ENCODE measurements at places on chromosomes 13 and 19.

DNA sequence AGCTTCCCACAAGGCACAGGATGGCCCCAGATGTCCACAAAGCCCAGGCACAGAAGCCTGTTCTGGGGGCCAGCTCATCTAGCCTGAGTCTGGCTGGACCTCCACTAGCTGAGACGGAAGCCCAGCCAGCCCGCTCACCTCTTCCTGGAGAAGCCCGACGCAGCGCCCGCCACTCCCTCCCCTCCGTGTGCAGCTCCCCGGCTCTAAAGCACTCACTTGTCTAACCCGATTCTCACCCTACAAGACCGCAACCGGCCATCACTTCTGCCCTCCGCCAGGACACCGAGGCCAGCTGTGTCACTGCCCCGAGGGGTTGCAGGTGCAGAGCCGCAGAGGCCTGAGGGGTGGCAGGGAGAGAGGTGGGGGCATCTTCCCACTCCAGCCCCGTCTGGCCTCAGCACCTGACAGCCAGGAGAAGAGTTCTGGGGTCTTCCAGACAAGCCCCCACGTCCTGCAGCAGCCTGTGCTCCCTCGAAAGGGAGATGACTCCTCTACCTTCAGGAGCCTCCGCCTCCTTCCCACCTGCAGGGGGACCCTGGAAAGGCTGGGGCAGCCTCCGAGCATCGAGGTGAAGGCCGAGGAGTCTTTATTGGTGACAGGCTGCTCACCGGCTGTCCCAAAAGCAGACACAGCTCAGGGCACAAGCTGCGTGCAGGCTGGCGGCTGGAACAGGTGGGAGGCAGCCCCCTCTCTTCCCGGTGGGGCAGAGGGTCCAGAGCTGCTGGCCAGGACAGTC, 5.9 kb upstream of the DIRAS1 start:
- no peak for DNase-seq

DNA sequence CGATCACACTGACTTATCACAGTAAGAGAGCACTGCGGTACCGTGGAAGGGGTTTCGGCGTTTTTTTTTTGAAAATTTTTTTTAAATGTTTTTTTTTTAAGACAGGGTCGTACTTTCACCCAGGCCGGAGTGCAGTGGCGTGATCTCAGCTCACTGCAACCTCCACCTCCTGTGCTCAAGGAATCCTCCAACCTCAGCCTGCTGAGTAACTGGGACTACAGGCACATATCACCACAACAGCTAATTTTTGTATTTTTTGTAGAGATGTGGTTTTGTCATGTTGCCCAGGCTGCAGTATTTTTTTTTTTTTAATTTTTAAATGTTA, 19.0 kb downstream of the LTBP4 start:
- DNase-seq, result no peak

DNA sequence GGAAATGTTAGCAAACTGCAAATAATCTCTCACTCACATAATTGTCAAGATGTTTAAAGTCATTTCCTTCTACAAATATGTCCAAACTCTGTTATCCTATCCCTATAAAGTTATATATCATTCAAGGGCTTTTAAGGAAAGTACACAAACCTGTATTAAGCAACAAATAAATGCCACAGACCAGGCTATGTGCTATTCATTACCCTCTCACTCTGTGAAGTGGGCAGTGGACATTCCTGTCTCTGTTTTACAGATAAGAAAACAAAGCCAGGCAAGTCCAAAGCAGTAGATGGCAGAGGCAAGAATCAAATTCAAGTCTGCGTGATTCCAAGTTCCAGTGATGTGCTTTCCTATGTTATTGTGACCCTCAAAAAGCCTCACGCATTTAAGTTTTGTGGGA, 140.6 kb downstream of the LHFPL6 start:
- no peak for DNase-seq

DNA sequence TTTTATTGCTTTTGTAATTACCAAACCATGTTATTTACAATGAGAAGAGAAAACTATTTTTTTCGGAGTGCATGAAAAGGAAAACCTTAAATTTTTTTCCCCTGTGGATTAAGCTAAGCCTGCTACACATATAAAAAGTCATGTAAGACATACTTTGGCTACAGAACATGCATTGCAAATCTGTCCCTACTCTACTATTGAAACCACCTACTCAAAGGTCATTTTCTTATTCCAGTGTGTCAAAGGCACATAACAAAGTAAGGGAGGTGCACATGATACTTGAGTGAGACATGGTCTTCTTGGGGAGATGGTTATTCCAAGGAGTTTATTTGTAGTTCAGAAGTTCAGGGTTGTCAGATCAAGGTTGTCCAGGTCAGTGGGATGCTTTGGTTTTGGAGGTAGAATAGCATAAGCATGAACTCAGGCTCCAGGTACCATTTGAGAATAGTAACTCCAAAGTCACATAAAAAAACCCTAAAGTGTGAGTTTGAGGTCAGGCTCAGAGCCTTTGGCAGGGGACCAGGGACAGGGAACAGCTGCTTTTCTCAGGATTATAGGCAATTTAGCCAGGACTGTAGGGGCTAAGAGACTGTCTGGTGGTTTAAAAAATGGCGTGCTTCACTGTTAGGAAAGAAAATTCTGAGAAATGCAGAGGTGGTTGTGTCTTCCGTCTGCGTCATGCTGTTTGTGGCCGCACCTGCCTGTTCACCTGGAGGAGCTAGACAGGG, 15.4 kb downstream of the FARP1 start:
- no peak for DNase-seq

DNA sequence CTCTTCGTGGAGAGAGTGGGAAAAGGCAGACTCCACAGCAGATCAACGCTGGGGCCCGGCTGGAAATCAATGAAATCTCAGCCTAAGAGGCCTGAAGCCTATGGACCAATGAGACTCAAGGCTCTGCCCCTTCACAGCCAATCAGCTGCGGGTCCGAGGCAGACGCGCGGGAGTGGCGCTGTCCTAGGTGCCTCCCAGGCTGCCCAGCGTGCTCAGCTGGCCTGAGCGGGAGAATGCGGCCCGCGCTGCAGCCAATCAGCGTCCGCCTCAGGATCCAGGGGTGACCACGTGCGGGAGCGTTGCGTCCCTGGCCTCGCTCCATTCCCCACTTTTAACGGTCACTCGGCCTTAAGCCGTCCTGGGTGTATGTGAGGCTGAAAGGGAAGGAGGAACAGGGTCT, at the start of gene ZBTB32:
Gene ZBTB32, plus strand, starts transcription at position 341 of the 400 bp plus-strand sequence. CDS start 10,069 bp downstream, outside the sequence.
- DNase-seq, result no peak

DNA sequence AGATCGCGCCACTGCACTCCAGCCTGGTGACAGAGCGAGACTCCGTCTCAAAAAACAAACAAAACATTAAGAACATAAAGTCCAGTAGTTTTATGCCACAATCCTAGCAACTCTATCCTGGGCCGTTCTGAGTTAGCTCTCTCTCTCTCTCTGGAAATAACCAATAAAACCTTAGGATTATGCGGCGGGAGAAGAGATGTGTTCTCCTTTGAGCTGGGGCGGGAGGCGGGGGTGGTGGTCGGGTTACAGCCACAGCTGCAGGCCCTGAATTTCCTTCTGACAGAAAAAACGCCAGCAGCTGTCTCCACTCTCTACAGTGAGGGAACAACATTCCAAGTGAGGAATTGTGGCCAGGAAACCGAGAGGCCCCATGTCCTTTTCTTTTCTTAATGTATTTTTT, 9.1 kb upstream of the PNMA8A start:
- no peak for DNase-seq

- DNase-seq, result no peak
Observed at GRCh38 chr13:78402708-78403400, 200.5 kb downstream of the POU4F1 start.

DNA sequence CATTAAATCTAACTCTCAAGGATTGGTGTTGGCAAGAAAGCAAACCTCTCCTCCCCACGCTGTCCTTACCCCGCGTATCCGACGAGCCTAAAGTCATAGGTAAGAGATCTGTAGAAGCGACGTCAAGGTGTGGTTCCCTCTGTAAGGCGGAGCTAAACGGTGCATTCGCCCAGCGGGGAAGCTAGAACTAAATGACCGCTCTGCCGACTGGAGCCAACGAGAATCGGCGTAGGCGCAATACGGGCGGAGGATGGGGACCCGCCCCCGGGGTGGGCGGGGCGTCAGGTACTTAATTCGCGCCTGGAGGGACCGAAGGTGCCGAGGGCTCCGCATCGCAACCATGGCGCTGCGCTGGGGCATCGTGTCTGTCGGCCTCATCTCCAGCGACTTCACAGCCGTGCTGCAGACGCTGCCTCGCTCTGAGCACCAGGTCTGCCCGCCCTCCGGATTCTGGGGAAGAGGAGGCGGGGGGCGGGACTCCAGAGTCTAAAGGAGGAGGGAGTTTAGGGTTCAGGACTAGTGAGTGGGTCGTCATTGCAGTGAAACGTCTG, at the start of gene DHDH:
Gene DHDH, plus strand, starts transcription at position 318 of the 551 bp plus-strand sequence. Its CDS starts 23 bp downstream, at position 341.
- peak; percentile 75 for DNase-seq

GRCh38 chr19:15252398-15253018, 20.3 kb upstream of the EPHX3 start:
- no peak for DNase-seq

- DNase-seq, result peak; percentile 0
Observed at GRCh38 chr13:19345158-19345557, 163.5 kb upstream of the TUBA3C start.

DNA sequence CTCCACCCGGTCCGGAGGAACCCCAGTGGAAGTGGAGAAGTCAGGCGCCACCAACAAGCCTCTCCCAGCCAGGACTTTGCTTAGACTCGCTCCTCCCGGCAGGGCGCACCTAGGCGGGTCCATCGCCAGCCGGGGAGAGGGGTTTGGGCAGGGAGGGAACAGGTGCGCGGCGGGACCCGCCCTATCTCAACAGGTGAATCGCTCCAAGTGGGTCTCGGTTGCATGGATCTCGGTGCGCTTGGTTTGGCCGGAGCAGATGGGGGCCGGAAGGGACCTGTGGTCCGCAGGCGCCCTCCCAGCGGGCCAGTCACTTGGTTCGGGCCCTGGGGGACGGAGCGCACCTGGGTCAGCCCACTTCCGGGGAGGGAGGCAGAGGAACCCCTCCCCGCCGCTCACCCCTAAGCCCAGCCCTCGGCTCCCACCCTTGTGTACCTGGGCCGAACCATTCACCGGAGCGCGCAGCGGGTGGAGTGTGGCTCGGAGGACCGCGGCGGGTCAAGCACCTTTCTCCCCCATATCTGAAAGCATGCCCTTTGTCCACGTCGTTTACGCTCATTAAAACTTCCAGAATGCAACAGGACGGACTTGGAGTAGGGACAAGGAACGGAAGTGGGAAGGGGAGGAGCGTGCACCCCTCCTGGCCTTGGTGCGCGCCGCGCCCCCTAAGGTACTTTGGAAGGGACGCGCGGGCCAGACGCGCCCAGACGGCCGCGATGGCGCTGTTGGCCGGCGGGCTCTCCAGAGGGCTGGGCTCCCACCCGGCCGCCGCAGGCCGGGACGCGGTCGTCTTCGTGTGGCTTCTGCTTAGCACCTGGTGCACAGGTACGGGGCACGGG, at the start of gene LSR:
Gene LSR, plus strand, starts transcription at position 693 of the 836 bp plus-strand sequence. Its CDS starts 21 bp downstream, at position 714.
- DNase-seq, result peak; percentile 95

DNA sequence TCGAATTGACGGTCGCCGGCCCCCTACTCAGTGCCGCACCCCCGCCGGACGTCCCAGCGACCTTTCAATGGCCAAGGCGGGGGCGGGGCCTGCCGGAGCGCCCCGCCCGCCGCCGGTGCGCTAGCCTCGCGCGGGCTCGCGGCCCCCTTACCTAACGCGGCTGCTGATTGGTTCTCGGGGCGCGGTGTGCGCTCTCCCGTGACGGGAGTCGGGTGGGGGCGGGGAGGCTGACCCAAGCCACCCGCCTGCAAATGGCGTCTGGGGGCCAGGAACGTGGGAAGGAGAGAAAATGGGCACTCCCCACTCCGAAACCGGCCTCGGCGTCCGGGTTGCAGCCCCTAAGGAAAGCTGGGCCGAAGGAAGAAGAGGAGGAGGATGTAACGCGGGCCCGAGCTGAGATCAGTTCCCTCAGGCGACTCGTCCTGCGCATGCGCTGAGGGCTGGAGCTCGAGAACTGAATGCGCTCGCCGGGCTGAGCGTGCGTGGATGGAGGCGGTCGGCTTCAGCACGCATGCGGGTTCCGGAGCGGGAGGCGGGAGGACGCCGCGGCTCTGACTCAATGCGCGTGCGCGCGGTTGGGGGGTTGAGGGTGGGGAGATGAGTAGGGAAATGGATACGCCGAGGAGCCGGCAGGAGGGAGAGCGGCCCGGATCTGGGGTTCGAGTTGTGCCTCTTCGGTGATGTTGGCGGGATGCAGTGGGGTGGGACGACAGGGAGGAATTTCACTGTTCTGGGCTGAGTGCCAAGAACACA, at the start of gene SMG9:
Gene SMG9, minus strand, starts transcription at position 460 of the 753 bp plus-strand sequence. CDS start 4,221 bp downstream, outside the sequence.
- peak; percentile 98 for DNase-seq

GRCh38 chr19:31214086-31214485, 135.2 kb downstream of the TSHZ3 start:
- no peak for DNase-seq

DNA sequence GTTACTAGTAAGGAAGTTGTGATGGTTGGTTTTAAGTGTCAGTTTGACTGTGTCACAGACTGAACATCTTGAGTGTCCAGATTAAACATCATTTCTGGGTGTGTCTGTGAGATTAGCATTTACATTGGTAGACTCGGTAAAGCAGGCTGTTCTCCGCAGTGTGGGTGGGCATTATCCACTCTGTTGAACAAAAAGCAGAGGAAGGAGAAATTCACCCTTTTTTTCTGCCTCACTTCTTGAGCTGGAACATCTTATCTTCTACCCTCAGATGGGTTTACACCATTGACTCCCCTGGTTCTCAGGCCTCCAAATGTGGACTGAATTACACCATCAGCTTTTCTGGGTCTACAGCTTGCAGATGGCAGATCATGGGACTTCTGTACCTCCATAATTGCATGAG, 63.7 kb upstream of the ZDHHC20 start:
- DNase-seq, result no peak

DNA sequence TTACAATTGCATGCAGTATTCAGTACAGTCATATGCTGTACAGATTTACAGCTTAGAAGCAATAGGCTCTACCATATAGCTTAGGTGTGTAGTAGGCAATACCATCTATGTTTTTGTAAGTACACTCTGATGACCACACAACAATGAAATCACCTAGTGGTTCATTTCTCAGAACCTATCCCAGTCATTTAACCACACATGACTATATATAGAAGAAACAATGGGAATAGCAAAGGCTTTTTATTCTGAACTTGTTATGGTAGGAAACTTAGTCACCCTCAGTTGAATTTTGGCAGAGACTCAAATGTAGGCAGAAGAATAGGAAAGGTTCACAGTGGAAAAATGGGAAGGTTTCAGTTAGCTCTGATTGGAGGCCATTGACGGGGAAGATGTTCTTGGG, 1075.1 kb upstream of the MIR17HG start:
- DNase-seq, result no peak

DNA sequence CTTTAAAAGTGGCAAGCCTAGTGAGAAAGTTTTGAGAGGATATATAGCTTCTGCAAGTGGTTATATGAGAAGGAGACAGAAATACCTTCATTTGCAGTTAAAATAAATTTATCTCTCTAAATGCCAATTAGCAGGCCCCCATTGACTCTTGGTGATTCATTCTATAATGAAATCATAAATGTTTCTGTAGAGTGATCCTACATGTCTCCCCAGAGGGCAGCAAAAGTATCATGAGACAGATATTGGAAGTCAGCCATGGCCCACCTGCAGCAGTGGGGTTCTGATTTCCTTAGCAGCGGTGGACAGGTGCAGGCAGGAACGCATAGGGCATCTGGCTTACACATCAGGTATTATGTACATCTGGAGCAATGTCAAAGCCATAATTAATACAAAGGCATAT, 385.4 kb upstream of the SLC10A2 start:
- no peak for DNase-seq
